ENCODE measurements at places on chromosomes 2 and 18. TPM values are rescaled to one million over a fixed set of nuclear protein-coding genes. Genes with fewer than 3 reads are reported as not detected.
A peak's percentile ranks its signal among the peaks of the same experiment; 100 is the strongest.

- no peaks in the 10 kb centered on the region for H3K4me1 ChIP-seq
- no peaks in the 10 kb centered on the region for H3K36me3 ChIP-seq
- no peak overlapping the region for H3K4me3 ChIP-seq
- no peak for DNase-seq
Measured at GRCh38 chr2:26660363-26660962, 19.3 kb upstream of the CIB4 start.

GRCh38 chr18:51621113-51621863 lies 423.8 kb upstream of the MEX3C start:
- H3K36me3 ChIP-seq: peaks cover 2% of the 10 kb centered on the region
- peaks cover 22% of the 10 kb centered on the region for H3K4me1 ChIP-seq
- peaks cover 8% of the 10 kb centered on the region for H3K27me3 ChIP-seq
- no peak overlapping the region for H3K27ac ChIP-seq
- H3K4me3 ChIP-seq: peak overlapping the region; percentile 60

DNA sequence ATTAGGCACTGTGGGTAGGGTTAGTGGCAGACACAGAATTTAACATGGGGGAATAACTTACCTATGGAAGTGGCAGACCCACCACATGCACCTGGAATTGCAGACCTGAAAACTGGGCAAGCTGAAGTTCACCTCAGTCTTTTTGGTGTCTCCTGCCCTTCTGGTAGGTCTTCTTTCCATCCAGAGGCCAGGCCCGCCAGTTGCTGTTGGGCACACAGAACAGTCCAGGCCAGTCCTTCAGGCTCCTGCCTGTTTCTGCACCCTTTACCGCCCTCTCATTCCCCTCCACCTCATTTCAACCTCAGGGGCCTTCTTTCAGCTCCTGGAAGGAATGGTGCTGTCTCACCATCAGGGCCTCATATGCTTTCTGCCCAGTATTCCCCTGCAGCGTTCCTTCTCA lies 358.9 kb upstream of the ETAA1 start:
- H3K27ac ChIP-seq: peak overlapping the region; percentile 22
- no peak overlapping the region for H3K4me3 ChIP-seq
- no peaks in the 10 kb centered on the region for H3K27me3 ChIP-seq
- no peaks in the 10 kb centered on the region for H3K36me3 ChIP-seq

The LONRF2 gene
- 5.2 TPM for total RNA-seq

The GAREM2 gene
- total RNA-seq: 21.8 TPM

The POTEJ gene
- total RNA-seq: not detected

- DNase-seq: no peak
- H3K27me3 ChIP-seq: no peaks in the 10 kb centered on the region
- H3K4me1 ChIP-seq: peaks cover 5% of the 10 kb centered on the region
- no peak overlapping the region for H3K27ac ChIP-seq
Measured at GRCh38 chr2:159460227-159460626, 156.1 kb downstream of the BAZ2B start.

The ANKRD62 gene
- total RNA-seq: not detected

DNA sequence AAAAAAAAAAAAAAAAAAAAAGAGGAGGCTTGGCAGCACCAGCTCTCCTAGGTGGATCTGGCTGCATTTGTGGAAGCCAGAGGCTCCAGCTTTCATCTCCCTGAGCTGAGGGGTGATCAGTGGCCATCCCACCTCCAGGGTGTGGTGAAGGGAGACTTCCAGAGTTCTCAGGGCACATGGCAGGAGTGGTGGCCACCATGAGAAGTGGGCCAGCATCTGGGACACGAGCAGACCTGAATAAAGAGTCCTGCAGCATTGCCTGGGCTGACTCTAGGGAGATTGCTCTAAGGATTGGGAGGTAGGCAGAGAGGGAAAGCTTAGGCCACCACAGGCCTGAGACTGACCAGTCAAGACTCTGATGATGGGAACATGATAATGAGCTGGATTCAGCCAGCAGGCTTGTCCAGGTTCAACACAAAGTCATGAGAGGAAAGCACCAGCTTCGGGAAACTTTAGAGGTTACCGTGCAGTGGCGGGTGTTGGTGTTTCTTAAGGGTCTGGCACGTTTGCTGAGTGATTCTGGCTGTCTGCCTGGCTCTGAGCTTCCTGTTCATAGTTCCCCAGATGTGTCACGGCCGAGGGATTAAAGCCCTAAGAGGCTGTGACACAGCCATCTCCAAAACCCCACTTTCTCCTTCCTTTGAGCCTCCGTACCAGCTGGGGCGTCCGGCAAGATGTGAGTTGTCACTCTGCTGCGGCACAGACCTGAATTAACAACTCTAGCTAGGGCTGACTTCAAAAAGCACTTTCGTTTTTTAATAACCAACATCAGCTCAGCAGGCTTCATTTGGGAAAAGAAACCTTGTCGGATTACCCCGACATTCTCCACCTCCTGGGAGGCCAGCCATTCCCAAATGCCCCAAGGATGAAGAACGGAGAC lies 38.3 kb upstream of the IL1R1 start:
- no peaks in the 10 kb centered on the region for H3K36me3 ChIP-seq
- no peaks in the 10 kb centered on the region for H3K27me3 ChIP-seq
- no peak overlapping the region for H3K27ac ChIP-seq
- no peak overlapping the region for H3K4me3 ChIP-seq
